ENCODE measurements at places on chromosomes 12 and 14.

GRCh38 chr12:109880938-109881337 lies 597 bp upstream of the GLTP start:
- no peak for DNase-seq

DNA sequence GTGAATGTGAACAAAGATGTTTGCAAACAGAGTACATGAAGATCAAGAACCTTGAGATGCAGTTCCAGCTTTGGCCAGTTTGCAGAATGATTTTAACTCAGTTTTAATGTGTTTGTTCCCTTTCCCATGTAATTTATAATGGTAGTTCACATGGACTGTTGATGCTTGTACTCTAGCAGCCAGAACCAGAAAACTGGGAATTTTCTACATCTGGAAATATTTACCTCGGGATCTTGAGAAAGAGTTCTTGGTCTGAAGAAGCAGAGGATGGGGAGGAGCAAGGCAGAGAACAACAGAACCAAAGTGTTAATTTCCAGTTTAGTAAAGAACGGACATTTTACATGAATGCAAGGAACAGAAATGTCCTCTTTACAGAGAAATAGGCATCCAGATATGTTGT lies 37.0 kb upstream of the PMCH start:
- DNase-seq, result no peak

GRCh38 chr14:52356025-52356424 lies 41.9 kb downstream of the PTGER2 start:
- DNase-seq, result no peak

- no peak for DNase-seq
Observed at GRCh38 chr14:59055006-59055405, 133.5 kb upstream of the DAAM1 start.

DNA sequence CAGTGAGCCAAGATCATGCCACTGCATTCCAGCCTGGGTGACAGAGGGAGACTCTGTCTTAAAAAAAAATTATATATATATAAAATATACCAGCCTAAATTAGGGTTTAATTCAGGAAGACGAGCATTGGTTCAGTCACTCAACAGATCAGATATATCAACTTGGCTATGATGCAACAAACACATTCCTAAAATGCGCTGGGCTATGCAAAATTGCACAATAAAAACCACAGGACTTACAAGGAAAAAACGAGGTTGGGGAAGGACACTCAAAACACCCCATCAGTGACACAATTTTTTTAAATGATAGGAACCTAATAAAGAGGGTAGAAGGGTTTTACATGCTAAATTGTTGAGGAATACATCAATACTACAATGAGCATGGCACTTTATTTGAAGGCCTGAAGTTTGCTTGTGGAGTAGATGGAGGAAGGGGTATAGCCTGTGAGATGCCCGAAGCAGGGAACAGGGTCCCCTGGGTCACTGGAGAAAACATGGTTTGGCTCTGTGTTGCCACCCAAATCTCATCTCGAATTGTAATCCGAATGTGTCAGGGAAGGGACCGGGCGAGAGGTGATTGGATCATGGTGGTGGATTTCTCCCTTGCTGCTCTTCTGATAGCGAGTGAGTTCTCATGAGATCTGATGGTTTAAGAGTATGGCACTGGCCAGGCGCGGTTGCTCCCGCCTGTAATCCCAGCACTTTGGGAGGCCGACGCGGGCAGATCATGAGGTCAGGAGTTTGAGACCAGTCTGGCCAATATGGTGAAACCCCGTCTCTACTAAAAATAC lies 71.2 kb downstream of the TNFAIP2 start:
- DNase-seq, result no peak
